ENCODE measurements at places on chromosomes 1 and 21. TPM values are rescaled to one million over a fixed set of nuclear protein-coding genes. Genes with fewer than 3 reads are reported as not detected.

OPRD1 gene
- total RNA-seq: not detected

CELA2B gene
- total RNA-seq: not detected

UCHL5 gene
- 60.1 TPM for total RNA-seq

CD84 gene
- total RNA-seq: 40.8 TPM

SYPL2 gene
- not detected for total RNA-seq

PLA2G2D gene
- total RNA-seq: not detected

LRRC8D gene
- 39.1 TPM for total RNA-seq

SLC39A1 gene
- total RNA-seq: 41.2 TPM

NGF gene
- total RNA-seq: not detected

ERVH48-1 gene
- total RNA-seq: 0.39 TPM

AQP10 gene
- total RNA-seq: not detected

TRAF3IP3 gene
- 452 TPM for total RNA-seq

AK5 gene
- 0.61 TPM for total RNA-seq

IL20 gene
- total RNA-seq: not detected

FCGR3B gene
- total RNA-seq: not detected

MYOC gene
- not detected for total RNA-seq

SLC16A4 gene
- total RNA-seq: 0.23 TPM

EIF3I gene
- total RNA-seq: 203 TPM

C1QB gene
- total RNA-seq: not detected

CD53 gene
- total RNA-seq: 443 TPM

C1orf210 gene
- total RNA-seq: not detected

FCRL2 gene
- total RNA-seq: not detected

SAMD13 gene
- 0.36 TPM for total RNA-seq

NBPF19 gene
- 24.0 TPM for total RNA-seq

LCE3D gene
- not detected for total RNA-seq

OR2L8 gene
- 0.30 TPM for total RNA-seq

RAD54L gene
- 47.1 TPM for total RNA-seq

FAM229A gene
- total RNA-seq: 7.9 TPM

GNG12 gene
- total RNA-seq: not detected

RBM11 gene
- not detected for total RNA-seq

RPE65 gene
- total RNA-seq: not detected

HSPA6 gene
- total RNA-seq: 3.7 TPM

OR2T2 gene
- total RNA-seq: not detected

RSPH1 gene
- total RNA-seq: not detected

EPHA10 gene
- not detected for total RNA-seq

Data from T-helper 2 cell treated with Interferon-gamma antibody and Interleukin-4, amounts not matched to agents 100 ng/mL and 5 ng/mL, for 36 hours (primary cell).